ENCODE measurements at places on chromosomes 12 and 14. TPM values are rescaled to one million over a fixed set of nuclear protein-coding genes. Genes with fewer than 3 reads are reported as not detected.

Gene SLC22A17
- total RNA-seq: 2.3 TPM

Gene VRTN
- total RNA-seq: not detected

Gene LRRC10
- total RNA-seq: not detected

- no peak for DNase-seq
Measured at GRCh38 chr12:102833687-102834441, 83.2 kb downstream of the PAH start.

DNA sequence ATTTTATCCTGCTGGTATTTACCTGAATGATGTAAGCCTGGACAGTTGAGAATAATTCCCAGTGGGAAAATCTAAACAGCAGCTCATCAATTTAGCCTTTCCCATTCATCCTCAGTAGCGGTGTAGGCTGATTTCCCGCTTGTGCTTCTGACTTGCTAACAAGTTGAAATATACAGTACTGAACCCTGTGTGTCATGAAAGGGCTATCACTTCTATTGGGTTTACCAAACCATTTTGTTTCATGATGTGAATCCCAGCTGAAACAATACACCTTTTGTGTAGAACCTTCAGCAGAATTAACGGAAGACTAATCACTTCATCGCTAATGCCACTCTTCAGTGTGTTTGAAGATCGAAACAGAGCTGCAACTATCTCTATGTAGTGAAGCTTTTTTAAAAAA is 88.4 kb downstream of the POLR3B start:
- no peak for DNase-seq

- DNase-seq: no peak
Measured at GRCh38 chr12:132364348-132364902, 35.0 kb upstream of the GALNT9 start.

GRCh38 chr14:24506443-24506842 is 1.6 kb downstream of the CMA1 start:
- DNase-seq: no peak

DNA sequence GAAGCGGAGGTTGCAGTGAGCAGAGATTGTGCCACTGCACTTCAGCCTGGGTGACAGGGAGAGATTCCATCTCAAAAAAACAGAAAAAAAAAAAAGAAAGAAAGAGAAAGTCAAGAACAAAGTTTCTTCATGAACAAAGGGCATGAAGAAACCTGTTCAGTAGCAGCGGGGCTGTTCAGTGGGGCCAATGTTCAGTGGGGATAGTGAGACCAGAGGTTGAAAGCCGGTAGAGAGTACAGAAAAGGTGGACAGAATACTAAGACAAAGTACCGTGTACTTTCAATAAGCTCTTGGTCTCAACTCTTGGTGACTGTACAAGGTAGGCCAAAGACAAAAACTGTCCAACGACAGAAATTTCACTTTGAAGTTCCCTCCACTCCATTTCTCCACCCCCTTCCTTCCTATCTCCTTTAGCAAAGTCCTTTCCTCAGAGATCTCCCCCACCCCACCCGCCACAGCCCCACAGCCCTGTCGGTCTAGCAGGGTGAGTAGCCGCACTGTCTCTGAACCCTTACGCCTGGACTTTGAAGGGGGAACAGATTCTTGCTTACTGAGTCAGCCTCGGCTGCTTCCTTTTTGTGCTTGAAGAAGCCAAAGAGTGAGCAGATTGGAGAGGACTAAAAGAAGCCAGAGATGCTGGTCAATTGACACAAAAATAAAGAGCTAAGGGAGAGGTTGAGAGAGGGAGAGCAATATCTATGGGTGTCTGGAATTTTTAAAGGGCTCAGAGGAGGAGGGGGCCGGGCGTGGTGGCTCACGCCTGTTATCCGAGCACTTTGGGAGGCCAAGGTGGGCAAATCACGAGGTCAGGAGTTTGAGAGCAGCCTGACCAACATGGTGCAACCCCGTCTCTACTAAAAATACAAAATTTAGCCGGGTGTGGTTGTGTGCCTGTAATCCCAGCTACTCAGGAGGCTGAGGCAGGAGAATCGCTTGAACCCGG is 44.2 kb upstream of the FOS start:
- DNase-seq: no peak

GRCh38 chr14:62006116-62006731 is 244.0 kb downstream of the SNAPC1 start:
- no peak for DNase-seq

DNA sequence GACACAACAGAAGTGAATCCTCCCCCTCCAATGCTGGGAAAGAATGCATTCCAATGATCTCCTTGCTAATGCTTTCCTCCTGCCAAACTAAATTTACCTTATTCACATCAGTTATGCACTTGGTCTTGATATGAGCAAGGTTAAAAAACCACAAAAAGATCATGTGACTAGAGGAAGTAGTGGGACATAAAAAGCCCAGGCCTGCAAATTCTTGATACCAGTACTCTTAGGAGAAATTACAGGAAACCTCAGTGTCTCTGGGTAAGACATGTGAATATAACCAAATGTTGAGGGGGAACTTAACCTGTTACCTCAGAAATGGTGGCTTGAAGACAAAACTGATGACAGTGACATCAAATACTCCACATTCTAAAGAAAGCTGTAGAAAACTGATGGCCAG is 427.1 kb downstream of the RPS29 start:
- DNase-seq: no peak

- DNase-seq: no peak
Measured at GRCh38 chr12:83389237-83389996, 702.7 kb downstream of the TMTC2 start.

DNA sequence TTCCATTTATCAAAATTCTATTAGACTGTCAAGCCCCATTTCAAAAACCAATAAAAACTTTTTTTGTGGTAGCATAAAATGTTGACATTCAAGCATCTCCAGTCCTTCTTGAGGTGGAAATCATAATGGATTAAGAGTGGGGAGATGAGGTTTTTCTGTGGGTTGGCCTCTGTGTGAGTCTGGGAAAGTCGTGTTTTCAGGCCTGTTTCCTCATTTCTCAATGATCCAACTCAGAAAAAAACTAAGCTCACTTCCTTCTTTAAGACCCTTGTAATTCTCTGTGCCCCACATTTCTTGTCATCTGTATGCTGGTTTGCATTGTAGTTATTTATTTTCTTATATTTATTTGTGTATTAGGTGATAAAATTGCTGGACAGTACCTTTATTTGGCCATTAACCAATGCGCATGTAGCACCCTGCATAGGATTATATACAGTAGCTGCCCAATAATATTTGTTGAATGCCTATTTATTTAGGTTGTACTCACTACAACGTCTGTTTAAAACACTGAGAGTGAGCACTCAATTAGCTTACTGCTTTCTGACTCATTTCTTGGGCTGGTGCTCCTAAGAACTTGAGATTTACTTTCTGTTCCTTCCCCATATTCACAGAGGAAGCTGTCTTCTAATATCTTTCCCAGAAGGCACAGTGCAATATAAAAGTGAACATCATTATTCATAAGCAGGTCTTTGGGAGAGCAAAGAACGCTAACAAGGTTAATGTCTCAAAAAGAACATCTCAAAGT is 121.9 kb downstream of the DNAI7 start:
- no peak for DNase-seq

DNA sequence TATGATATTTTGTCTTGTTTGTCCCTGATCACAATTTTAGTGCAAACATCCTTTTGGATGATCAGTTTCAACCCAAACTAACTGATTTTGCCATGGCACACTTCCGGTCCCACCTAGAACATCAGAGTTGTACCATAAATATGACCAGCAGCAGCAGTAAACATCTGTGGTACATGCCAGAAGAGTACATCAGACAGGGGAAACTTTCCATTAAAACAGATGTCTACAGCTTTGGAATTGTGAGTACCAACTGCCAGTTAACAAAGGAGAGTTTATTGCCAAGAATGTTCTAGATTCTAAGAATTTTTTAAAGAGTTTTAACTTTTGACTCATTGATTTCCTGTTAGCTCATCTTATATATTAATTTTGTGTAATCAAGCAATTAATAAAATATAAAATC is 55.4 kb downstream of the IRAK3 start:
- no peak for DNase-seq
